ENCODE measurements at places on chromosomes 11 and 22.

GRCh38 chr11:11313902-11314692, 39.0 kb downstream of the CSNK2A3 start:
- no peak for DNase-seq

DNA sequence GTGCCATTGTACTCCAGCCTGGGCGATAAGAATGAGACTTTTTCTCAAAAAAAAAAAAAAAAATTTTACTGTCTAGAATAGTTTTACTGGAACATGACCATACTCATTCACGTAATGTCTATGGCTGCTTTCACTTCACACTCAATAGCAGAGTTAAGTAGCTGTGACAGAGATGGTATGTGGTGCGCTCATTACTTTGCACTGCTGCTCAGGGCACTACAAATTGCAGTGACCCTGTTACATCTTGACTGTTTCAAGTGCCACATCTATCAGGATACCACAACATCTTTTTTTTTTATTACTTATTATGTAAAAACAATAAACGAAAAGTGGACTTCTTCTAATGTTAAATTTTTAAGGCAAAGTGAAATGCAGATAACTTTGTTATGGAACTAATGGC, 110.3 kb downstream of the ARHGAP20 start:
- DNase-seq = no peak

GRCh38 chr11:125381499-125382044, 114.5 kb downstream of the FEZ1 start:
- DNase-seq = no peak

DNA sequence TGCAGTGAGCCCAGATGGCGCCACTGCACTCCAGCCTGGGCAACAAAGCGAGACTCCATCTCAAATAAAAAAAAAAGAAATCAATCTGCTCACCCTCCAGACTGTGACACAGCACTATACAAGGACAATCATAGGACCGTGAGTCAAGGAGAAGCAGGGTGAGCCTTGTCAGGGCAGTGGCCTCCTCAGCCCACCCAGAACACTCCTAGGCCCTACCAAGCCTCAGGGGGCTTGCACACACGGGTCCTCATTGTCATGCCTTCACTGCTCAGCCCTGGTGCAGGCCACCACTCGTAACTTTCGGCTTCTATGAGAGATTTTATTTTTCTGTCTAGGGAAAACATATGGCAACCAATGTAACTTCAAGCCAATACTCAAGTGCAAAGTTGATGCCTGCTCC, 35.8 kb downstream of the DGCR2 start:
- no peak for DNase-seq

DNA sequence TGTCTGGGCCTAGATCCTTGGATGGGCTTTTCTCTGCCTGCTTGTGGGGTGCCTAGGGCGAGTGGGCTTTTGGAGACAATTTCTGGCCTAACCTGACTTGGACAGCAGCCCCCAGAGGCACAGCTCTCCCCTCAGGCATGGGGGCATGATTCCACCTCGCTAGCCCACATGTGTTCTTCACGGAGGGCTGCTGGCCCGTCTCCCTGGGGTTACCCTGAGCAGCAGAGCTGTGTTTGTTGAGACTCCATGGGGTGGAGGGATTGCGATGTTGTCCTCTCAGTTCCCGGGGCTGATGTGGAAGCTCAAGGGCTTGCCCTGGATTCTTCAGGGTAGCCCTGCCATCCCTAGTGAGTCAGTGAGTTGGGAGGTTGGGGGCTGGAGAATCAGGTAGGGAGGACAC, 2.4 kb upstream of the LRRC75B start:
- DNase-seq = no peak

DNA sequence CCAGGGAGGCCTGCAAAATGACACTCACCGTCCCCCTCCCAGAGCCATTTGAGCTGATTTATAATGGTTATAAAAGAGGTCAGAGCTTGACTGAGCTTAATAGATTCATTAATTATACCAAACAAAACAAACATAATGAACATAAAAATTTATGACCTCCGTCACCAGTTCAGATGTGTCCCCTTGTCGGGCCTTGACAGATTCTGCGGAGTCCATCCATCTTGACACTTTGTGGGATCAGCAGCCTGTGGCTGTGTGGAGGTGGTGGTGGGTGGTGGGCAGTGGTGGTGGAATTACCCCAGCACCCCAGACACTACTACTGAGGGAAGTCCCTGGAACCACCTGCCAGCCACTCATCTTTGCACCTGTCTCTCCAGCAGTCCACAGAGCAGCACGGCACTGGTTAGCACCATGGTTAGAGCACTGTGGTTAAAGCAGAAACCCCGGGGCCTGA, 83.5 kb downstream of the DSCAML1 start:
- no peak for DNase-seq

DNA sequence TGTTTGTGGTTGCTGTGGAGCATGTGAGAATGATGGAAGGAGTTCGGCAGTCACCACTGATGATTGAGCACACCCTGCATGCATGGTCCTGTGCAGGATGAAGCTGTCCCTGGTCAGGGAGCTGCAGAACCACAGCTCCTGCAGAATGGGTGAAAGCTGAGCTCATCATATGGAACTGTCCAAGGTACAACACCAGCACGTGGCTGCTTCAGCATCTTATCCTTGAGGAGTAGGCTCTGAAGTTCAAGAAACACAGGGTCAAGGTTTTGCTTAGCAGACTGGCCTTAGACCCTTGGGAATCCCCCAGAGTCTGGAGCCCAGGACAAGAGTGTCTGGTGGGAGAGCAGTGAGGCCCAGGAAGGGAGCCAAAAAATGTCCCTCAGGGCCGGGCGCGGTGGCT, 182.4 kb upstream of the LARGE1 start:
- no peak for DNase-seq

GRCh38 chr11:130522284-130522961, 74.0 kb downstream of the ADAMTS15 start:
- no peak for DNase-seq
